NCI-H2029 treated with DMSO at 0.1 percent for 48 hours (cell line): ENCODE measurements at places on chromosomes 2 and 18.

GRCh38 chr2:111629983-111630382 lies 254.0 kb downstream of the ANAPC1 start:
- no peak for DNase-seq

DNA sequence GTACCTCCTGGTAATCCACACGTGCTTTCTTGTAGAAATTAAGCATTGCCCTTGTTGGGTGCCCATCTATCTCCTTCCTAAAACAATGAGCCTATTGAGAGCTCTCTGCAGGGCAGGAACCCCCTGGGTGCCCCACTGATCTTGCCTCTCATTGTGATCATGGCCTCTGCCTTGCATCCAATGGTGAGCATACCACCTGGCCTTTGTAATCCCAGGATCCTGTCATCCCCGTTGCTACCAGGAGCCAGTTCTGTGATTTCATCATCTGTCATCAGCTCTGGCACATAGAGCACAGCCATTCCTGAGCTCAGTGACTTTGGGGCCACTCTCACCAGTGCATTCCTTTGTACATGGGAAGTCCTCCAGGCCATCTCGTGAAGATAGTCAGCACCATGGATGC lies 381.0 kb upstream of the ID2 start:
- DNase-seq = no peak

- DNase-seq = no peak
Observed at GRCh38 chr2:102803897-102804217, 42.0 kb downstream of the TMEM182 start.

GRCh38 chr2:27223416-27223815 lies 6.2 kb downstream of the CAD start:
- DNase-seq = no peak

DNA sequence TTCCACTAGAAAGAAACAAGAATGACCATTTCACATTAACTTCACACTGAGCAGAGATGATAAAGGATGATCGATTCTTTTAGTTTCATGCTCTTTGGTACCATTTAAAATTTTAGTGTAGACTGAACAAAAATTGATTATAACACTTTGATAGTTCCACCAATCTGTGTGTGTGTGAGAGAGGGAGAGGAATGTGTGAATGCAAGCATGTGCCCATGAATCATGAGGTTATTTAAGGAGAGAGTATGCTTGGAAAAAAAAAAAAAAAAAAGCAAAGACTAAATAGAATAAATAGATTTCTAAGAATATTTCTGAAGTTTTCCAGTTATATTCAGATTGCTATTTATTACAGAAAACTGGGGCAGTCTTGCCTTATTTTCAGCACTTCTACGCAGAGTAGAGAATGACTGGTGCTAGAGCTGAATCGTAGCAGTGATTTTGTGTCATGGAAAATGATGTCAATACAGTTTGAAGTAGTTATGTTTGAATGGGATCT lies 900.8 kb downstream of the SLC4A3 start:
- DNase-seq = no peak

- DNase-seq = no peak
Observed at GRCh38 chr18:49142216-49142615, 191.5 kb upstream of the SMAD7 start.

DNA sequence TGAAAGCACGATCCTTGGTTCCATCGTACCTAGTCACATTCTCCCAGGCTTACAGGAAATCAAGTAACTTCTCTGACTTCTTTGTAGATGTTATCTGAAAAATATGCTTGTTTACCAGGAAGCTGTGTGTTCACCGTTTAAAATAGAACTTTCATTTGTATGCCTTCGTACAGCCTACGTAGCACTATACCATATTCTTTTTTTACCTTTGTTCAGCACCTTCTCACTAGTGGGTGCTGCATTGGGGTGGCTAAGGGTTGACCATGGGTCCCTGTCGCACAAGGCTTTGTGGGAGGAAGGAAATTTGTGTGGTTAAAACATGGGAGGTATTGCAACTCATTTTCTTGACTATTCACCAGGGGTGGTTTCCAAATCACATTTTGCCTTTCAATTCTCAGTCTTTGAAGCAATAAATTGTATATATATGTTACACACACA lies 16.6 kb downstream of the MALT1 start:
- no peak for DNase-seq

- DNase-seq = no peak
Observed at GRCh38 chr2:128308284-128308731, 10.4 kb downstream of the HS6ST1 start.

GRCh38 chr2:238272156-238272555 lies 16.3 kb downstream of the PER2 start:
- no peak for DNase-seq

GRCh38 chr18:63553081-63553480 lies 10.9 kb downstream of the SERPINB12 start:
- no peak for DNase-seq

- DNase-seq = no peak
Observed at GRCh38 chr2:141508806-141509595, 621.8 kb downstream of the LRP1B start.

DNA sequence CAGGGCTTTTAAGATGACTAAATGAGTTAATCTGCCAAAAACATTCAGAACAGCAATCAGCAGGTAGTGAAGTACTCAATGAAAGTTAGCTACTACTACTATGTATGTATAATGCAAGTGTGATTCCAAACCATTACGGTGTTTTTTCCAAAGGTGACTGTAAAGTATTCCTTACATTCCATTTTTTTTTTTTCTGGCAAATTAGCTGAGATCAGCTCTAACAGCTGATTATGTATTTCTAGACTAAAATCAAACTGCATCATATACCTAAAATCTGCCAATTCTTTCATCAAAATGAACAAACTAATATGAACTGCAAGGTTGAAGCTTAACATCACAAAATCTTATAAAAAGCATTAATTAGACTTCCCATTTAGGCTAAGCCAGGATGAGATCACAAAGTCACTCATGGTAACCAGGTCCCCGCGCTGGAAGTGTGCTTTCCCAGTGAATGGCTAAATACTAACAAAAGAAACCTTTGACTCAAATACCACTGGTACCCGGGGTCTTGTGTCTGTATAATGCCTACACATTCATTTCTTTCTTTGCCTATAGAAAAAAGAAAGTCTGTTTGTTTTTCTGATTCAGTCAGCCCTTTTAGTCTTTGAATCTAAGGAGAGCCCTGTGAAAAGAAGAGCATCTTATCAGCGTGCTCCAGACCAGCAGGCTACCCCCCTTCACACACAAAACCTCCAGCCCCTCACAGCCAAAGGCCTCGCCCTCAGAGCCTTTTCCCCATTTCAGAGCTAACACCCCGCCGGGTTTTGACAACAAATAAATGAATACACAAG lies 88.3 kb downstream of the RBMS1 start:
- DNase-seq = no peak

DNA sequence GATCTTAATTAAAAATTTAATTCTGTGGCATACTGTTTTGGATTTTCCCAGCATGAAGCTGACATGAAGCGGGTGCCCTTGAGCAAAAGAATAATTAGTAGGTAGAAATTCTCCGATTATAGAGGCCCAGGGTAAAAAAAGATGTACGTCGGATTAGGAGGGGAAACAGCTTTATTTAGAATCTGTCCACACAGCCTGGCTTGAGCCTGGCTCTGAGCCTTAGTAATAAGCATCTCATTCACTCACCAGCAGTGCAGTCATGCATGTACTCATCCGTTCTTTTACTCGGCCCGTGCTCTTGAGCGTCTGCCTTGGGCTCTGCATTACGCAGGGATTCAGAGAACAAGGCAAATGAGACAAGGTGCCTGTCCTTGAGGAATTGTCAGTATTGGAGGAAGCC lies 219.3 kb downstream of the AGAP1 start:
- no peak for DNase-seq

DNA sequence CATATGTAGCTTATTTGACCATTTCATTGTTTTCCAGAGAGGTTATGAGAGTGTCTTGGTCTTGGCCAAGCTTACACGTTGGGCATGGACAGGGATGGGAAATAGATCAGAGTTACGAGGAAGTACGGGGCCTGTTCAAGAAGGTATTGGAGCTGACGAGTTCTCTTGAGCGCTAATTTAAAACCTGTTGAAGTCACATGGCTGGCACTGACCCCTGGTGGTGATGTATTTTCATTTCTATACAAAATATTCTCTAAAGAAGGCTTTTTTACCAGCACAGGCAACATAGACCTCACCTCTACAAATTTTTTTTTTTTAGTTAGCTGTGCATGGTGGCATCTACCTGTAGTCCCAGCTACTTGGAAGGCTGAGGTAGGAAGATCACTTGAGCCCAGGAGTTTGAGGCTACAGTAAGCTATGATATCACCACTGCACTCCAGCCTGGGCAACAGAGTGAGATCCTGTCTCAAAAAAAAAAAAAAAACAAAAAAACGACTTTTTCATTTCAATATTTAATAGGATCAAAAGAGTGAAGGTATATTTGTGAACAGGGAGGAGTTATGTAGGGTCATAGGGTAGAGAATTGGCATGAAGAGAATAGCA lies 19.6 kb downstream of the UGP2 start:
- DNase-seq = no peak

GRCh38 chr2:241904011-241904718 lies 34.6 kb downstream of the RTP5 start:
- DNase-seq = no peak

GRCh38 chr2:183049420-183049819 lies 11.2 kb upstream of the NCKAP1 start:
- DNase-seq = no peak

- DNase-seq = no peak
Observed at GRCh38 chr2:173760553-173760952, 204.6 kb downstream of the SP3 start.

DNA sequence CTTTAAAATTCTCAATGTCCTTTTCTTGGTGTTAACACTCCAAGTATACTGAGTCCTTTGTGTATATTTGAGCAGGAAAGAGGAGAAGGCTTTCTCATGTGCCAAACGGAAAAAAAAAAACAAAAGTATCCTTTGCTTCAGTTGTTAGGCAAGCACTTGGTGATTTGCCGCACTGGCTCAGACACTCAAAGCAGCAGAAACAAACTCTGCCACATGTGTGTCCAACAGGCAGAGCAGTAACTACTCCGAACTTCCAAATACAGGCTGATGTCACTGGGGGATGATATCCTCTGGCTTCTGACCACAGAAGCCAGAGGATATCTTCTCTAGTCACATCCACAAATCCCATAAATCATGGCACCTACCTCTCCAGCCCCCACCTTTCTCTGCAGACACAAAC lies 108.0 kb upstream of the SALL3 start:
- DNase-seq = no peak
